Renal cortical epithelial cell (primary cell): ENCODE measurements at places on chromosomes 12 and 14.

DNA sequence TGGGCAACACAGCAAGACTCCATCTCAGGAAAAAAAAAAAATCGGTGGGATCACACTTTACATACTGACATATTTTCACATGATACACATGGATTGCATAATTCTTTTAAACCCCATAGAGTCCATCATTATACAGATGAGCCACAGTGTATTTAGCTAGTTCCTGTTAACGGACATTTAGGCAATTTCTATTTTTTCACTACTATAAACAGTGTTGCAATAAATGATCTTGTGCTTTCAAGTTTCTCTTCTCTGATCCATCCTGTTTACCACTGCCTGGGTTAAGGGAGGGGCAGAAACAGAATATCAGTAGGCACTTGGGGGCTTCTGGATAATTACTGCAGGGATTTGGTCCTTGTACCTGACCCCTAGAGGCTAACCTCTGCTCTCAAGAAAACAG, 43.4 kb upstream of the SPTLC2 start:
- DNase-seq = no peak

- no peak for DNase-seq
Observed at GRCh38 chr14:104600141-104600643, 4.4 kb downstream of the TMEM179 start.

- no peak for DNase-seq
Observed at GRCh38 chr12:50928392-50928791, 24.0 kb upstream of the HIGD1C start.

- no peak for DNase-seq
Observed at GRCh38 chr12:119071176-119071575, 89.8 kb downstream of the SRRM4 start.

DNA sequence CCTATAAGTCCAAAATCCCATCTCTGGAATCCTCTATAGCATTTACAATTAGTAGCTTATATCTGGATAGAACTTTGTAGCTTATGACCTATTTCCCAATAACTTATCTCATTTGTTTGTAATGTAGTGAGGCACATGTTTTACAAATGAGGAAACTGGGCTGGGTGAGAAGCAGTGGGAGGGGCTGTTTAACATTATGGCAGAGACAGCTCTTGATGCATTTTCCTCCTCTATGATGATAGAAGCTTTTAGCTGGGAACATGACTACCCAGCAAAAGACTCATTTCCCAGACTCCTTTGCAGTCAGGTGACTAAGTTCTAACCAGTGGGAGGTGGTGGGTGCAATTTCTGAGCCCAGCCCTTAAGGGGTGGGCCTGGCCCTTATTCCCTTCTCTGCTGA, 179.7 kb downstream of the TTC8 start:
- peak; percentile 40 for DNase-seq

- DNase-seq = peak; percentile 97
Observed at GRCh38 chr12:27343255-27344000, 10.8 kb downstream of the BMAL2 start.

DNA sequence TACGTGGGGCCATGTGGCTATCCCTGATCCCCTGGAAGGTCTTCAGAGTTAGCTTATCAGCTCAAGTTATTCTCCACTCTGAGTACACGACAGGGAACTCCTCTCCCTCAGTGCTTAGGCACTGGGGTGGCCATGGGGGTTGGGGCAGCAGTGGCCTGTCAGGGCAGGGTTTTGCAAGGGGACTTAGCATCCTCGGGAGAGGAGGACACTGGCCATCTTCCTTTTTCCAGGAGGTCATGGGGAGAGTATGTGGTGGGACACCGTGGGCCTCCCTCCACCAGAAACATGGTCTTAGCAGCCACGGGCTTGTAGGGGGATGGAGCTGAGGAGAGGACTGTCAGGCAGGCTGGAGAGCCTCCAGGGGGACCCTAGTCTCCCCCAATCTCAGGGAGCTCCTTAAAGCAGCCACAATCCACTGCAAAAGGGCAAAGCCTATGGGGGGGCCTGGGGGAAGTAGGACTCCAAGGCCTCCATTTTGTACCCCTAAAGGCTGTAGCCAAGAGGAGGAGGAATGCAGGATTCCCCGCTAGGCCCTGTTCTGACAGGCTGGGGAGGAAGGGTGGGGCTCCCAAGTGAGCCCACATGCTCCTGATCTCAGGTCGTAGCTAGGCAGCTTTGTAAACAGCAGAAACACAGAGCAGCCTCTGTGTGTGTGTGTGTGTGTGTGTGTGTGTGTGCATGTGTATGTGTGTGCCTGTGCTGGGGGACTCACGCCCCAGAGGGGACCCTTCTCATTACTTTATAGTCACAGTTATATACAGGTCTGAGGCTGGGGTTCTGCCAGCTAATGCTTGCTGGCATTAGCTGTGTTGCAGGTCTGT, 36.6 kb downstream of the KRT80 start:
- peak; percentile 32 for DNase-seq

- peak; percentile 68 for DNase-seq
Observed at GRCh38 chr12:1576410-1577241, 17.8 kb downstream of the FBXL14 start.

- no peak for DNase-seq
Observed at GRCh38 chr14:98244966-98245569, 1026.9 kb downstream of the BCL11B start.

- no peak for DNase-seq
Observed at GRCh38 chr12:55428331-55429243, 2.5 kb downstream of the OR6C76 start.

DNA sequence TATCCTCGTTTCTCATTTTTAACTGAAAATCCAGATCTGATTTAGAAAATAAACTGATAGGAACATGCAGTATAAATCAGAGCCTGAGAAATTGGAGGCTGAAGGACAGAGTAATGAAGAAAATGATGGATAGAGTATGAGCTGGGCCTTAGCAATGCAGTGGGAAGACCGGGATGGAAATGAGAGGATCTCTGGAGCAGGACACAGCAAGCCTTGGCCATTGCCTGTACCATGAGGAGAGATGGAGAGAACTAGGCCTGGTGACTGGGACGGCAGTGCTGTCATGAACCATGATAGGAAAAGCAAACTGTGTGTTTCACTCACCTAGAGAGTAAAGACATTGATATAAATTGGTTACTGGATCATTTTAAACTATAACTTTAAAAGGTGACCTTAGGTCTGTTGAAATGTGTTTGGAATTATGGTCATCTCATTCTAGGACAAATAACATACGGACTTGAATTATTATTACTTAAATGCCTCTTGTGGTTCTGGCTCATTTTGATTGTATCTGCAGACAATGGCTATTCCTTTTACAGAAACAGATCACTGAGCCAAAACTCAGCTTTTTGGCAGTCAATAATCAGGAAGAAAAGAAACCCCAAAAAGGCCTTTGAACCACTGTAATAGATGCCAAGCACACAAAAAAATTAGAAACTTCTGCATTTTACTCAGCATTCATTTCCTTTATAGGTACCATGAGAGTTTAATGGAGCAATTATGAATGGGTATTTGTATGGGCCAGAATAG, 251.9 kb upstream of the PRKD1 start:
- DNase-seq = no peak

GRCh38 chr12:65787056-65787865, 37.0 kb upstream of the HMGA2 start:
- DNase-seq = no peak

GRCh38 chr12:127589541-127589940, 677.4 kb upstream of the TMEM132C start:
- DNase-seq = no peak

DNA sequence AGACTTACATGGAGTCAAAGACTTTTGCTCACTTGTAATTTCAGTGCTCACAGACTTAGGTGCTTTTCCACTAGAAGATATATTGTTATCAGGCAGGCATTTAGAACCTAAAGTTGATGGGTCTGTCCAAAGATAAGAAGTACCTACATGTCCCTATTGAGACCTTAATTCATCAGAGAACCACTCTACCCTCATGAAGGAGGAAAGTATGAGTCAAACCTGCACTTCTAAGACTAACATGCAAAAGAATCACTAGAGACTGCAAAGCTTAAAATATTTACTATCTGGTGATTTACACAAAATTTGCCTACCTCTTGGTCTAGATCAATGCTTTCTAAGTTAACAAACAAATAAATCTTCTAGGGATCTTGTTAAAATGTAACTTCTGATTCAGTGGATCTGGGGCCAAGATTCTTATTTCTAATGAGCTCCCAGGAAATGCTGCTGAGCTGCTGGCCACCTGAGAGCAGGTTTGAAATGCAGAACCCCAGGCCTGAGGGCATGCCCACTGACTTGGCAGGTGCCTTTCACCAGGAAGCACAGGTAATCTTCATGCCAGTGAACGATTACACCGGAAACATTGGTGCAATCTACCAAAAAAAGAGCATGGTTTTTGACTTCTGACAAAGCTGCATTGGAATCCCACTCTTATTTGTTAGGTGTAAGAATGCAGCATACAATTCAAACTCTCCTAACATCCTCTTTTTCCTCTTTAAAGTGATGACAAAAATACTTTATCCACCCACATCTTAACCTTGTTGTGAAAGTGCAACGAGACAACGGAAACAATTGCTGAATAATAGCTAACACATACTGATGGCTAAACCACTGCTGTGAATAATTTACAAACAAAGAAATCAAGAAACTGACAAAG, 214.2 kb downstream of the ADAMTS20 start:
- peak; percentile 95 for DNase-seq

GRCh38 chr12:45969084-45969483, 21.3 kb downstream of the SCAF11 start:
- no peak for DNase-seq

DNA sequence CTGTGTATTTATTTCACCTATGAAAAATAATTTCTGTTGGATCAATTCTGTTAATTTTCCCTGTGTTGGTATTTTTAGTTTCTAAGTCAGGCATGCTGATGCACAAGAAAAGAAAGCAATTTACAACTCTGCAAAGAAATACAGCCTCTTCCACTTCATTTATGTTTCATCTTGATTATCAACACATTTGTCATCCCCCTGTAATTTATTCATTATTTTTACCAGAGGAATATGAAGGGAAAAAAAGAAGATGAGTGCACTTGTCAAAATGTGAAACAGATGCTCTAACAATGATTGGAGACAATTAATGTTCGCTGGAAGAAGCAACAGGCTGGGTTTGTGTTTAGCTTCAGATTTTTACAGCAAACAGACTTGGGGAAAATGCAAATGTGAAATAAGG, 958.5 kb upstream of the SEL1L start:
- no peak for DNase-seq

DNA sequence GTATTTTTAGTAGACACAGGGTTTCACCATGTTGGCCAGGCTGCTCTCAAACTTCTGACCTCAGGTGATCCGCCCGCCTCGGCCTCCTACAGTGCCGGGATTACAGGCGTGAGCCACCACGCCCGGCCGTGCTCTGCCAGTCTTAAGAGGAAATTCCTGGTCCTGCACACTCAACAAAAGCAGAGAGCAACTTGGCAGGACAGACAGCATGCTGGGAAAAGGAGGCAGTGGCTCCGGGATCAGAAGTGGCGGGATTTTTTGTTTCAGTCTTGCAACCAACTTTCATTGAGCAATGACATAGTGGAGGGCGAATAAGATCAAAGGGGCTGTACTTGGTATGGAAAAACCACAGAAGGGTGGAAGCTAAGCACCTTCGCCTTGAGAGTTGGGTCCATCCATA, 2.1 kb downstream of the CKAP4 start:
- DNase-seq = peak; percentile 66

GRCh38 chr12:103944964-103945363, 14.8 kb downstream of the HSP90B1 start:
- no peak for DNase-seq

GRCh38 chr12:122079033-122079531, 526 bp downstream of the MLXIP start:
- DNase-seq = no peak

- DNase-seq = no peak
Observed at GRCh38 chr14:69504775-69505174, 20.2 kb downstream of the PLEKHD1 start.

DNA sequence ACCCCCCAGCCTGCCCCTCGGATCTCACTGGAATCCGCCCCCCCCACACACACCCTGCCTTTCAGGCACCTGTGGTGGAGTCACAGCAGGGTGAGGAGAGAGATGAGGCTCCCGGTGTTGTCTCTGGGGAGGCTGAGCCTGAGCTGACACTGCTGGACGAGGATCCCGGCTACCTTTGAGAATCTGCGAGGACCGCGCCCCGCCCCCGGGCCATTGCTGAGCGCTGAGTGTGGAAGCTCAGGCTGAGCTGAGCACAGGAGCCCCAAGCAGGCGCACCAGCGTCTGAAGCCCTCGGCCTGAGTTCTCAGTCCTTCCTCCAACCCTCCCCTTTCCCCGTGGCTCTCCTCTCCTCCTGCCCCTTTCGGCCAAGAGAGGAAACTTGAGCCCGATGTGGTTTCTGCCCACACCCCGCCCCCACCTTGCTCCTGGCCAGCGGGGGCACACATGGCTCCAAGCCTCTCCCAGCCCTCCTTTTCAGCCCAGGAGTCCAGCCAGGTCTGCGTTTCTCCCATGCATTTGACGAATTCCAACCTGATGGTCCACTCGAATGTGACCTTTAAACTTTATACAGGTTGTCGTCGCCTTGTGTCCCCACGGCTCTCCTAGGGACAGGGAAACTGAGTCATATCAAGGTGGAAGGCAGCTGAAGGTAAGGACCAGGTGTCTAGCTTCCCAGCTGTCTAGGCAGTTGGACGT, at the start of gene NFE2:
NFE2 (minus strand) TSS at position 284 of the 696 bp plus-strand sequence. CDS start 5,767 bp downstream, outside the sequence.
- DNase-seq = peak; percentile 72
